SK-MEL-5 (cell line): ENCODE measurements at places on chromosomes 12 and 14. TPM values are rescaled to one million over a fixed set of nuclear protein-coding genes. Genes with fewer than 3 reads are reported as not detected.

ADAMTS20 gene
- total RNA-seq, result 0.18 and 0.24 TPM in 2 replicates

SCN8A gene
- total RNA-seq, result 1.0 and 1.1 TPM in 2 replicates

NANOG gene
- not detected in 2 replicates for total RNA-seq

OTOGL gene
- 2.7 and 3.1 TPM in 2 replicates for total RNA-seq

- DNase-seq, result no peak
Measured at GRCh38 chr14:36588788-36589187, 6.4 kb upstream of the NKX2-8 start.

- DNase-seq, result no peak
Measured at GRCh38 chr12:108457734-108458361, 57.2 kb upstream of the FICD start.

DNA sequence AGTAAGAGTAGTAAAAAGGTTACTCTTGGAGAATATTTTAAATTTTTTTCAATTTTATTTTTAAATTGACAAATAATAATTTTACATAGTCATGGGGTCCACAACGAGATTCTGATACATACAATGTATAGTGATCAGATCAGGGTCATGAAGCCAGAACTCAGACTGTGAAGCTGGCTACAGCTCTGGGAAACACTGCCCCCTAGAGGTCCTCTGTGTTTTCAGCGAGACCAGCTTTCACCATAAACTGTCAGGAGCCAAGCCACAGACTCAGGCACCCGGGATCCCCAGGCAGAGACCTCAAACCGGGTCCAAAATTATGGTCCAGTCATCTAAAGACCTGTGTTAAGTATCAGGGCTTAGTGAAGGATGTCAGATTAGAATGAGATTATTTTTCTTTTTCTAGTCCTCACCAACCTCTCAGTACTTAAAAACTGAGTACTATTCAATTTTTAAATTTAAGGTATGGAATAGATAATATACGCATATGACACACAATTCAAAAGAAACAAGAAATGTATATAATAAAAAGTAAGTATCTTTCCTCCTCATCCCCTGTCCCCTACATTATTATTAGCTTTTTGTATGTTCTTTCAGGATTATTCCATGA lies 397.1 kb downstream of the MDGA2 start:
- DNase-seq, result peak; percentile 78

DNA sequence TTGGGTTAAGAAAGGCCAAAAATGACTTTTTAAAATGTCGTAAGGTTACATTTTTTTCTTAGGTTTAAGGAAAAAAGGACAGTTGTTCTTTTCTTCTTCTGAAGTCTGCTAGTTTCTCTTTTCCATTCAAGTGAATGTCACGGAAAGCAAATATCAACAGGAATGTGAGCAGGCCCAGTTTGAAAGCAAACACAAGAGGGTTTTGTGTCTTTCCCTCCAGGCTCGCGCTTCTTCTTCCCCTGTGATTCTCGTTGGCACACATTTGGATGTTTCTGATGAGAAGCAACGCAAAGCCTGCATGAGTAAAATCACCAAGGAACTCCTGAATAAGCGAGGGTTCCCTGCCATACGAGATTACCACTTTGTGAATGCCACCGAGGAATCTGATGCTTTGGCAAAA lies 85.4 kb downstream of the LRRK2 start:
- DNase-seq, result peak; percentile 93

DNA sequence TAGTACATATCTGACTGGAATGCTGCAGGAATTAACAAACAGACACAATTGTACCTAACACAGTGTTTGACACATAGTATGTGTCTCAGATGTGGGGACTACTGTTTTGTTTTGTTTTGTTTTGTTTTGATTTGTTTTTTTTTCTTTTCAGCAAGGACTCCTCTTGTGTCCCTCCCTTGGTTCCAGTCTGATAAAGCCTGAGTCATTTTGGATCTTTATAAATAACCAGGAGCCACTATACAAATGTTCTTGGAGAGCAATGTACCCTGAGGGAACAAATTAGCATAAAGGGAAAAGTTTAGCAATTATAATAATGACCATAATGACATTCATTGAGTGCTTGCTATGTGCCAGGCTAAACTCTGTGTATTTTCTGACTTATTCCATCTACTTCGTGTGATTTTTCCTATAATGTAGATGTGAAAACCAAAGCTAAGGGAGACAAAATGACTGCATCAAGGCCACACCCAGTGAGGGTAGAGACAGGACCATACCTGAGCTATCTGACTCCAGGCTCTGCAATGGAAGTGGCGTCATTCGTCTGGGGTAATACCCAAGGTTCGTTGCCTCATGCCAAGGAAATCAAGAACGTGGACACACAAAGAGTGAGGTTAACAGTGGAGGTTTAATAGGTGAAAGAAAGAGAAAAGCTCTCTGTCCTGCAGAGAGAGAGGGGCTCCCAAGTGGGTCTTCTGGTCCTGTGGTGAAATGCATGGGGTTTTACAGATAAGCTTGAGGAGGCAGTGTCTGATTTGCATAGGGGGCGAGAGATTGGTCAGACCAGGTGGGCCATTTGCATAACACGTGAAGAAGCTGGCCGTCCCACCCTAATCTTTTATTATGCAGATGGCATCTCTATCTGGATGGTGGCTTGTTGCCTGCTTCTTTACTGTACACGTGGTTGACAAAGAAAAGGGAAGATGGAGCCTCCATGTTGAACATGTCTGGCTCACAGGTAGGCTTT lies 285.5 kb upstream of the SFSWAP start:
- no peak for DNase-seq

DNA sequence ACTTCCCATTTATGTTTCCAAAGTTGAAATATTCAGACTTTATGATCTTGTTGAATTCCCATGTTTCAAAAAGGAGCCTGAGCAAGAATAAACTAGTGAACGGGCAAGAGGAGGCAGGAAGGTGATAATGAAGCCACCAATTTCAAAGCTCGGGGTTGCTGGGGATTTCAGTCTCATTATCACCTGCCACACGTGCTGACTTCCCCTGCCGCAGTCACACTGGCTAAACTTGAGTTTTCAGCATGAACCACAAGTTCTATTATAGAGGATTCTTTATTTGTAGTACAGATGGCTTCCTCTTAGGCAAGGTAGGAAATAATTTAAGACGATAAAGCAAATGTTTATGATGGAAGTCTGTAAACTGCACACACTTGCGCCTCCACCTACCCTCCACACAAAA lies 18.1 kb upstream of the DIABLO start:
- DNase-seq, result no peak

- no peak for DNase-seq
Measured at GRCh38 chr14:68039593-68039992, 220.0 kb downstream of the RAD51B start.

DNA sequence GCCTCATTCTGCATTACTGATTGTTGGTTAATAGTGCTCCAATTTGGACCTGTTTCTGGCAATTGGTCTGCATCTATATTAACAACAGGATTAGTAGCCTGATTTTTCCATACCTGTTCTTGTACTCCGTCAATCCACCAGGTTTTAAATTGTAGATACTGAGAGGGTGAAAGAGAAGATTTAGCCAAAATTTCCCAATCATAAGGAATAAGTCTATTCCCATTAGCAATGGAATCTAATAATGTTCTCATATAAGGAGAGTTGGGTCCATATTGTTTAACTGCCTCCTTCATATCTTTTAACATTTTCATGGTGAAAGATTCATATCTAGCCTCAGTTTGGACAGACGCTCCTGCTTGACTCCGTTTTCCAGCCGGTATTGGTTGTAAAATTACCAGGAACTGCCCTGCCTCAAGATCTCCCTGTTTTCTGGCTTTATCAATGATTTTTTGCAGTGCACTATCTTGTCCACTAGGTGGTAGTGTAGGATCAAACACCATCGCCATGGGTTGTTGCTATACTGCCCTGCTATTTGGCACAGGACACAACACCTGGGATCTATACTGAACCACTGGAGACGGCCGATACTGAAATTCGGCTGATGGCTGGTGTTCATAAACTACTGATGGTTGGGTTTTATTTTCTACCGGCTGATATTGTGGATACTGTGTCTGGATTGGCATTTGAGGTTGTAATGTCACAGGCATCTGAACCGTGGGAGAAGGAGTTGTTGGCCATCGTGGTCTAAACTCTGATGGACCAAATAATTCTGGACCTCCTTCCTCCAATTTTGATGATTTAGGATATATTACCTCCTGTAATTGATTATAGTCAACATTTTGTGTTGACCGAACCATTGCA lies 25.2 kb downstream of the DHRS4L2 start:
- DNase-seq, result peak; percentile 83

GRCh38 chr14:76337635-76338545 lies 38.0 kb upstream of the ESRRB start:
- DNase-seq, result no peak

- no peak for DNase-seq
Measured at GRCh38 chr12:121318121-121318520, 21.6 kb upstream of the CAMKK2 start.

GRCh38 chr14:51298895-51299294 lies 58.8 kb downstream of the TMX1 start:
- no peak for DNase-seq

DNA sequence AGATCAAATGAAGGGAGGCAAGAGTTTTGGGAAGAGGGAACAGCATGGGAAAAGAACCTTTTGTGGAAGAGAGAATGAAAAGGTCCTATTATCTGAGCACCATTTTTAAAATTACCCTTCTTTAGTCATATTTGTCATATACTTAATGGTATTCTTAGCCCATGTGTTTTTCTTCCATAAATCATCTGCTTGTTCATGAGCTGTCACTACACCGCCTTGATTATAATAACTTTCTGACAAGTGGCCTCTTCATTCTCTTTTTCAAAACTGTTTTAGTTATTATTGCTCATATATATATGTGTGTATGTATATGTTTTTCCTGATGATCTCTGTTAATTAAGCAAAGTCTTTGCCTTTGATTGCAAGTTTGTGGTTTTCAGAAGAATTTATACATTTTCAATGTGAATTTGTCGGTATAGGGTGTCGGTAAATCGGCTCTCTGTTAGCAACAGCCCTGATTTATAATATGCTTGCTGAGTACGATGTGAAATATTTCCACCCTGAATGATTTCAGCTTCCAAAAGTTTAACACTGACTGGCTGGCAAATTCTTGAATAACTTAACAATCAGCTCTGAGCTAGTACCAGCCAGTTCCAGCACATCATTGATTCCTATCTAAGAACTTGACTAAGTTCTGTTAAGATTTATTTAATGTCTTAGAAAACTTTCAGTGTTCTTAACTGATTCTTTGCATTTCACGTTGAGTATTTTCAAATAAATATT lies 49.2 kb downstream of the GUCY2C start:
- no peak for DNase-seq

- no peak for DNase-seq
Measured at GRCh38 chr14:60989599-60989998, 8.6 kb downstream of the SLC38A6 start.

DNA sequence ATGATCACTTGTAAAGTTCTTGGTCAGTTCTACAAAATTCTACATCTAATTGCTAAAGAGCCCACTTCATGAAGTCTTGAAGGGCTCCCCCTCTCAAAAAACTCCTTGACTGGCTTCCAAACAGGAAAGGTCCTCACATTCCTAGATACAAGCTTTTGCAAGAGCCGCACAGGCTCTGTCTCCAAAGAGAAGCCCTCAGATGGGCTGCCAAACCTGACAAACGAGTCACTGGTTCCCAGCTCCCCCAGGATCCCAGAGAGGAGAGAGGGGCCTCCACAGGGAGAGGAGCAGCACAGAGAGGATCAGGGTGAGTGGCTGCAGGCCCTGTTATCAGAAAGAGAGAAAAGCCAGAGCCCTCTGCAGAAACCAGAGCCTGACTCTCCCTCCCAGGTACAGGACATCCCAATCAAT lies 5.8 kb downstream of the NID2 start:
- no peak for DNase-seq

DNA sequence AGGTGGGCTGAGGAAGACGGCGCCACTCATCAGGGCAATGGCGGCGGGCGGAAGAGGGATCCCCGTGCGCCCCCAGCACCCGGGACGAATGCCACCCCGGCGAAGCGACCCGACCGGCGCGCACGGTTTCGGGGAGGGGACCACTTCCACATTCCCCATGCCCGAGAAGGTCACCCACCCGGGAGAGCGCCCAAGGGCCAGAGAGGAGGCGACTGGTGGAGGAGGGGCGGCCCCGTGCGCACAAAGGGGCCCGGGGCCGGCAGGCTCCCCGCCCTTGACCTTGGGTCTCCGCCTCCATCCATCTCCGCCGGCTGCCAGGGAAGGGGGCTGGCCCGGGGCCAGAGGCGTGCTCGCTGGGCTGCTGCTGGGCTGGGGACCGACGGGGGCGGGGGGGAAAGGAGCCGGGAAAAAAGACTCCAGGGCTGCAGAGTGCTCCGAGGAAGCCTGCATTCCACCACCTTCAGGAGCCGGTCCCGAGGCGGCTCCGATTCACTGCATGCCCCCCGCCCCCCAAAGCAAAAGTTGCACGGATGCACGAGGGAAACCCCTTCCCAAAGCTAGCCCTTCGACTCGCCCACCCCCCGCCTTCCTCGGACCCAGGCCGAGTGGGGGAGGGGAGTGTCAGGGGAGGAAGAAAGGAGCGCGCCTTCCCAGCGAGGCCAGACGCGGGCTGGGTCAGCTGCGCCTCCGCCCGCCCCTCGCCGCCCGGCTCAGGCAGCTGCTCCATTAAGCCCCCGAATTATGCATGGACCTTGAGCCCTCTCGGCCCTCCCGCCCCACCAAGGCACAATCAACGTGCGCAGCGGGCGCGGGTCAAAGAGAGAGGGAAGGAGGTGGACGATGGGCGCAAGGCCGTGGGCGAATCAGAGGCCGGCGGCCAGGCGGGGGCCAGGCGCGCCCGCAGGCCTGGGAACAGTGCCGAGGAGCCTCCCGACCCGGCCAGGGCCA lies 26.2 kb downstream of the BCL11B start:
- no peak for DNase-seq

GRCh38 chr14:37665951-37666350 lies 70.5 kb downstream of the TTC6 start:
- no peak for DNase-seq
